ENCODE measurements at places on chromosomes 5 and 9.

- DNase-seq: no peak
Observed at GRCh38 chr9:104107799-104108198, 13.7 kb downstream of the SMC2 start.

- DNase-seq: no peak
Observed at GRCh38 chr5:116242343-116242742, 157.5 kb downstream of the COMMD10 start.

DNA sequence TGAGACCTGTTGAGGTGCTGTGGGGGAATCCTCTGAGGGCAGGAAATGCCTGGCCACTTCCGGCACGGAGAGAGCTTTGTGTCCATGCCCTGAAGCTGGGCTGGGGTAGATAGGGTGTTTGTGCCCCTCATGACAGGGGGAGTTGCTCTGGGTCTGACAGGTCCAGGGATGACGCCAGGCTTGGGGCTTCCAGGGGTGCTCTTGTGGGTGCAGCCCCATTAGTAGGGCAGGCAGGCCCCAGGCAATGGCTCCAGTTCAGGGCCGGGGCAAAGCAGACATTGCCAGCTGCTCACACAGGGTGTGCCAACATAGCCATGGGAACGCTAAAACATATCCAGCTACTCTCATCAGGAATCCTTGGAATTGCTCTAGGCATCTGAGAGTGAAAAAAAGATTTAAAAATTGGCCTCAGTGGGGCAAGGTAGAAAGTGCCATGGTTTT, 21.1 kb downstream of the PITX1 start:
- no peak for DNase-seq

- DNase-seq: no peak
Observed at GRCh38 chr5:179323026-179323870, 22.0 kb downstream of the ADAMTS2 start.

DNA sequence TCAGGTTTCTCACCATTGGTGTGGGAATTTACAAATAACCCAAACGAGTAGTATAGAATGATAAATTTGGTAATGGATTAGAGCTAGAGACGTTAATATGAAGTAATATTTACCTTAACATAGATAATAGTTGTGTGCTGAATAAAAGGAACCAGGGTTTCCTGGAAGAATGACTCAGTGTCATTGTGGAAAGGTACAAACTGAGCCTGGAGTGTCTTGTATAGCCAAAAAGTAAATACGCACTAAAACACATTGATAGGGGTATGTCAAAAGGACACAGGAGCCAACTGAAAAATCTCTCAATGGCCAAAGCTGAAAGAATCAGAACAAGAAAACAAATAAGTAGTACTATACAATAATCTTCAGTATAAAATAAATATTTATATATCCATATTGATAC, 363.5 kb downstream of the SLCO4C1 start:
- DNase-seq: no peak

DNA sequence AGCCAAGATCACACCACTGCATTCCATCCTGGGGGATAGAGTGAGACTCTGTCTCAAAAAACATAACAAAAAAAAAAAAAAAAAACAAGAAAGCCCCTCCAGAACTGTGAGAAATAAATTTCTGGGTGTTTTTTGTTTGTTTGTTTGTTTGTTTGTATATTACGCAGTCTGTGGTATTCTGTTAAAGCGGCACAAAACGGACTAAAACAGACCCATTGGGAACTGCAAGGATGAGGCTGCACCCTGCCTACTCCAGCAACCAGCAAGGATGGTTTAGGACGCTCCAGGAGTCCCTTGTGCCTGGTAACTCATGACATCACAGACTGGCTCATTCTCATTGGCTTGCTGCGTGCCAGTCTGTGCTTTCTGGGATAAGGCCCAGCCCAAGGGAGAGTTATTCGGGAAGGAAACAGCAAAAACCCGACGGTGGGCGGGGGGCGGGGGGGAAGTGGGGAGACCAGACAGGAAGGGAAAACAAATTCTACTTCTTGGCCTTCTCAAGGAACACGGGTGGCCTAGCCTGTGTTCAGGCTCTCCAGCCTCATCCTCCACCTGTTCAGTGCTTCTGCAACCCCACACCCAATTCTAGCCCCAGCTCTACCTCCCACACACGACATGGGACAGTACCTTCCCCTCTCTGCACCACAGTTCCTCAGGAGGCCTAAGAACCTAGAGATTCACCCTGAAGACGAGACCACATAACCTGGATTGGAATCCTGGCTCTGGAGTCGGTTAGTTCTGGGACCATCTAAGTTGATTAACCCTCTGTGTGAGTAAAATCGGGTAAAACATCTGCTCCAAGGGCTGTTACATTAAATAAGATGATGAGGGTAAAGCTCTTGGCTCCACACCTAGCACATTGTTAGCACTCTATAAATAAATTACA, 2.8 kb downstream of the CD74 start:
- DNase-seq: peak; percentile 33

- no peak for DNase-seq
Observed at GRCh38 chr5:10172247-10172646, 77.4 kb downstream of the ATPSCKMT start.

DNA sequence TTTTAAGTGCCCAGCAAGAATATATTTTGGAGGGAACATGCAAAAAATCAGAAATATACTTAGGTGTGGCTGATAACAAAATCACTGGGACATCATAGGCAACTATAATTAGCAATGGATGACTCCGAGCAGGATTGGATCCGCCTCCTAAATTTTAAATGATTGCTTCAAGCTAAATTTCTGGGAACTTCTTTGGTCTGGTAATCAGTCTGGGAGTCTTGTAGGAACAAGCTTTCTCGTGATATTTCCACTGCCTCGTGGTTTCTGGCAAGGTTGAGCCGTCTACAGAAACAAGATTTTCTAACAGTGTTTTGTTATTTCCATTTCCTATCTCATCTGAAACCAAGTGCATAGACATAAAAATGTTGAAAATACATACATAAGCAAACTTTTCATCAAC, 232.6 kb downstream of the BNC2 start:
- no peak for DNase-seq

- no peak for DNase-seq
Observed at GRCh38 chr9:74496819-74497747, at the start of gene RORB. RORB (plus strand) TSS chr9:74497335; CDS start chr9:74497977, 642 bp downstream.

- no peak for DNase-seq
Observed at GRCh38 chr5:126280846-126281245, 142.4 kb upstream of the GRAMD2B start.

DNA sequence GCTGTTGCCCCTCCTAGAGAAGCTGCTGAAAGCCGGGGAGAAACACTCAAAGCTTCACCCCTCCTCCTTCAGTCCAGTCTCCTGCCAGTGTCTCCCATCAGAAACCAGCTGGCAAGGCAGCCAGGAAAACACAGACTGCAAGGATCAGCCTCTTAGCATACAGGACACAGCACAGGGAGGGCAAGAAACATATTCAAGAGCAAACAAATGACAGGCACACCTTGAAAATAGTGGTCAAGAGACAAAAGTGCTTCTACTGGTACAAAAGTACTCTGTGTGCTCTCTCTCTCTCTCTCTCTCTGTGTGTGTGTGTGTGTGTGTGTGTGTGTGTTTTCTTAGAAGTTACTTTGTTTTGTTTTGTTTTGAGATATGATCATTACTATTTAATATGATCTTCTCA, 227.2 kb downstream of the RAB3C start:
- no peak for DNase-seq

GRCh38 chr5:131944702-131945550, 537 bp downstream of the MEIKIN start:
- no peak for DNase-seq

GRCh38 chr9:105245029-105245890, 809 bp downstream of the SLC44A1 start:
- no peak for DNase-seq

GRCh38 chr9:116355153-116355921, 201.7 kb downstream of the PAPPA start:
- no peak for DNase-seq

DNA sequence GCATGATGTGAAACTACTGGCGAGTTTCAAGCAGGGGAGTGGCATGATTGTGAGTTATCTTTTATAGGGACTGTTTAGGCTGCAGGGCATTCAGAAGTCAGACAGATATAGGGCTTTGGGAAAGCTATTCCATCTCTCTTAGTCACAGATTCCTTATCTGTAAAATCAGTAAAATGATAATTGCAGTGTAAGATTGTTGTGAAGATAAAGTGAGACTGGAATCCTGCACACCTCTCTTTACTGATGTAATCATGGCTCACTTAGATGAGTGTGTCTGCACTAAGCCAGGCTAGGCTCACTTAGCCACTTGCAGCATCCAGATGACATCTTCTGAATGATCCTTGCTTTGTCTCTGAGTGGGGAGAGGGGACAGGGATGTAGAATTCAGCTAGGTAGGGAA, 81.8 kb upstream of the MAMDC2 start:
- no peak for DNase-seq

GRCh38 chr9:81410201-81410600, 279.1 kb downstream of the TLE1 start:
- no peak for DNase-seq

DNA sequence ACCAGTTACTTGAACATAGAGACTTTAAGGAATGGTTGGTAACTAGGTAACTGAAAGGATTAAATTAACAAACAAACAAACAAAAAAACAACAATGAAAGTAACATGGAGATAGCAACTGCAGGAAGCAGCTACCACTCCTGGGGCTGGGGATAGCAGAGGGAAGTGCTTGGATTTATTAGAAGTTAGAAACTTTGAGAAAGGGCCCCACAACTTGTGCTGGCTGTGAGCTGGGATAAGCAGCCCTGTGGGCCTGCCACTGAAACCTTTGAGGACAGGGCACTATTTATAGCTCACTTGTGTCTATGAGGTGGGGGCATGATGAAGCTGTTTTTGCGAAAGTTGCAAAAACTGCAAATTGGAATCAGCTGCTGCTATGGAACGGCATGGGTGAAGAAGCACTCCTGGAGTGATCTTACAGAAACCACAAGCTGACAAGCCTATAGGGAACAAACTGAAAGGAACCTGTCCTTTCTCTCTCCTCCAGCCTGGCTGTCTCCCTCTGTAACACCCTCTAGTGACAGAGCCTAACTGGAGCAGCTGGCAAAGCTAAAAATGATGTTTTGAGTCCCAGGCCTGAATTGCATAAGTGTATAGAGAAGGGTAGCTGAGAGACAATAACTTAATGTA, 91.4 kb upstream of the RANBP6 start:
- no peak for DNase-seq

DNA sequence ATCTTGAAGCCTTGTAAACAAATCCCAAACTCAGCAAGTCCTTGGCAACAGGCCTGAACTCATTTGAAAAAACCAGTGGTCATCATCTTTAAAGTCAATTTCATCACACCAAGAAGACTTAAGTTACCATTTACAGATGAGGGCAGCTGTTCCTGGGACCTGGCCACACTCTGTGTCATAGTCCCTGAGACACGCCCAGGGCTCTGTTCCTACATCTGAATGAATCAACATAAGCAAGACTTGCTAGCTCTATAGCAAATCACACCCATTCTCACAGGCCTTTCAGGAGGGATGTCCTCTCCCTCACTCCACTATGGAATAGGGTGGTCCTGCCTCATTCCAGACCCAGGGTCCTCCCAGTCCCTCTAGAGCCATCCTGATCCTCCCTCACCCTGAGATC, 142.8 kb downstream of the NSG2 start:
- no peak for DNase-seq

GRCh38 chr9:114930056-114930812, at the start of gene TNFSF8:
TNFSF8 (minus strand) TSS chr9:114930591; CDS start chr9:114930303, 288 bp downstream.
- DNase-seq: no peak

DNA sequence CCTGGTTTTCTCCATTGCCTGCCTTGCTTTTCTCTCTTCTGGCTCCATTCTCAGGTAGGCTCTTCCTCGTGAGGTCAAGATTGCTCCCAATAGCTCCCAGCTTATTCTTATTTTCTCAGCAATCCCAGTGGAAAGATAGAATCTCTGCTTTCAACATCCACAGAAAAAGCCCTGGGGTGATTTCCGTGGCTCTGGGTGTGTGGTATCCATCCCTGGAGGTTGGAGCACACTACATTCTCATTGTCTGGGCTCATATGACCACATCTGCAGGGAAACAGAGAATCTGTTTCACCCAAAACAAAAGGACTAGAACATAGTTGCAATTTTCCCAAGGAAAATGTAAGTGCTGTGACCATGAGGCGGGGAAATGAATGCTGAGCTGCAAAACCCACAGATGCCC, 236.0 kb downstream of the TENT4A start:
- DNase-seq: no peak

DNA sequence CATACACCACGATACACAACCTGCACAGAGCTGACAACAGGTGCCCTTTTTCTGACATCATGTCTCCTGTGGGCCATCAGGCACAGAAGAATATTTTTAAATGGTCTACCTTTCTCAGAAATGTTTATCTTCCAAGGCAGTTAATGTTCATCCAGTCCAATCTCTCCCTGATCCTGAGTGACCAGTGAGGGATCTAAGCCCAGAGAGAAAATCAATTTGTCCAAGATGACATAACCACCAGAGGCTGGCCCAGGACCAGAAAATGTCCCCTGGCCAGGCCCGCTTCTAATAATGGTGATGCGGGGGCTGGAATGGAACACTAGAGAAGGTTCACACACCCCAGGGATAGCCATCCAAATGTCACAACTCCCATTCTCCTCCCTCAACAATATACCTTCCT, 357.9 kb upstream of the KIF2A start:
- DNase-seq: no peak

DNA sequence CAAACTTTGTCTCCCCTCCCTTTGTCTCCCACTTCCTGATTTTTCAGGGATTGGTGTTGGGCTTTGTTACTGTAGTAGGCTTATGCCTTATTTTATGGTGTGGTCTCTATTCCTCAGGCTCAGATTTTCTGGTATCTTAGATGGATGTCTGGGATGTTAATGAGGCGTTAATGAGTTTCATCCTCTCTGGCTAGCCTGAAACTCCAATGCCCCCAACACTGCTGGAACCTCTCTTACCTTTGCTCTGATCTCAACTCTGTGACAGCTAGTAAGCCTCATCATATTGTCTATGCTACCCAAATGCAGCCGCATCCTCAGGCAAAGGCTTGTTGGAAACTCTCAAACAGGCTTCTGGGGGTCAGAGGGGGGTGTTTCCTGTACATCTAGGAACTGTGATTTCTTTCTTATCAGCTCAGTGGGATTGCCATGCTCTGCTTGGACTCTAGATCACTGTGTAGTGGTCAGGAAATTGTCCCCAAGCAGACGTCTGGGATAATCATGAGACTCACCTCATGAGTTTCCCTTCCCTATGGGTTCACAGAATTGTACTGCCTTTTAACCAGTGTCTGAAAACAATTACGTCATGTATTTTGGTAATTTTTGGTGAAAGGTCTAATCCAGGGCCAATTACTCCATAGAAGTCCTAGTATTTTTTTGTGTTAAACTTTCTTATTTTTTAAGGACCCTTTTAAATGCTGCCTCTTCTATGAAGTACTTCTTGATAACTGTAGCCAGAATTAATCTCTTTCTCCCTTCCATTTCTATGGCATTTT, 88.8 kb upstream of the TRPC7 start:
- DNase-seq: no peak

DNA sequence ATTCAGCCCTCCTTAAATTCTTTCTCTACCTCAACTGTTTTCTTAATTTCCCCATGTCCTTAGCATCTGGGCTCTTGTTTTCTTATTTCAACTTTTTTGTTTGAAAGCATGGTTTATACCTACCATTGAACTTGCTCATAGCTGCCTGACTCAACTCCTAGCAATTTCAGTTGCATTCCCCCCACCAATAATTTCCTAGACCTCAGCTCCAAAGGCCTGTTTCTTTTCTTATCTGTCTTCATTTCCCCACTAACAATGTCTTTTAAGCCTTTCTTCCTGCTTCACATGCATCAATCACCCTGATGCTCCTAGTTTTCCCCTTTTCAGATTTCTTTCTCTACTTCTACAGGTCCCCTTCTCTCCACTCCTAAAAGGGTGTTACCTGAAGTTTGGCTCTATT, 129.7 kb upstream of the PDE4D start:
- no peak for DNase-seq

All from hematopoietic multipotent progenitor cell treated with erythropoietin and hydrocortisone succinate and interleukin-3 and kit ligand, for 15 days (in vitro differentiated cells).